Muscle of leg (tissue), 16 donors: ENCODE measurements at places on chromosomes 6 and 20.

GRCh38 chr20:57716901-57717300 lies 7.1 kb upstream of the PMEPA1 start:
- DNase-seq: peak; percentile 44

DNA sequence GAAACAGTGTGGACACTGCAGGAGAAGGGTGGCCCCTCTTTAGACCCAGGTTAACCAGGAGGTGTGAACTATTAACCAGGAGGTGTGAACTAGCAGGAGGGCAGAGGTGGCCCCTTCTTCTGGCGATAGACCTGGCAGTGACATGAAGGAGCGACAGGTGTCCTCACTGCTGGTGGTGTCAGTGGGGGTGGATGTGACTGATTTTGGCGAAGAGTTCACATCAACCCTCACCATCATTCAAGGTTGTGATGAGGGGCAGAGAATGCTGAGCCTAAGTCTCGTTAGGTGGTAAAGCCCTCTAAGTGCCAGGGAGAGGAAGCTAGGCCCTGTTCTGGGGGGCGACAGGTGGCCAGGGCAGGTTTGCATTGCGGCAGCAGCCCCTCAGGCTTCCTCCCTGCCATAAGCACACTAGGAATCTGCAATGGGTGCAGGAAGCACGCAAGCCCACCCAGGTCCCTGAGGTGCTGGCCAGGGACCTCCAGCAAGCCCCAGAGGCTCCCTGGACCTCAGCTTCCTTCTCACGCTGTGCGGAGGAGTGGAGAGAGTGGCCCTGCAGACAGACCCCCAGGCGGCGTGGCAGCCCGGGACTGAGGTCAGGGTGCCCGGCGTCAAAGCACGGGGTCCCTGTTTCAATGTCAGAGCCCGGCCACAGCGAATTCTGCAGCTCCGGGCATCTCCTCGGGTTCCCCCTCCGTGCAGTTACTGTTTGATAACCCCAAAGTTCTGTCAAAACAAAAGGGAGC lies 13.7 kb downstream of the NPEPL1 start:
- DNase-seq: peak; percentile 25

- no peak for DNase-seq
These were observed 9.0 kb upstream of the TULP4 start for GRCh38 chr6:158303210-158303731.

GRCh38 chr6:31394381-31394780 lies 9.0 kb upstream of the MICA start:
- no peak for DNase-seq

DNA sequence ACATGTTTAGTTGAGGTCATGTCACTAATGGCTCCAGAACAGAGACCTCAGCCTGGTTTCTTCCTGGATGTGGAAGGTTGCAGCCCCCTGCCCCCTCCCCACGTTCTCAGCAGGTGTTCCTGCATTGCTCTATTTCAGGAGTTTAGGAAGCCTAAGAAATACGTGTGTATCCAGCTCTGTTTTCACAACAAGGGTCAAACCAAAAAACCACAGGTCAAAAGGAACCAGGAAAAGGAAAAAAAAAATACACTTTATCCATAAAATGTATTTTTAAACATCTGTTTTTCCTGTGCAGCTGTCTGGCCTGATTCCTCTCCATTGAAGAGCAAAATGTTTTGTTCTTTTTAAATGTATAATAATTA lies 107.9 kb upstream of the PLEKHG1 start:
- peak; percentile 72 for DNase-seq

GRCh38 chr6:135176464-135176863 lies 4.6 kb upstream of the MYB start:
- peak; percentile 30 for DNase-seq

- DNase-seq: peak; percentile 55
These were observed 20.0 kb downstream of the VEGFA start for GRCh38 chr6:43790031-43790430.

GRCh38 chr6:12051861-12052368 lies 39.8 kb downstream of the HIVEP1 start:
- DNase-seq: peak; percentile 25

- no peak for DNase-seq
These were observed 253.4 kb upstream of the SULF2 start for GRCh38 chr20:48038713-48039112.

DNA sequence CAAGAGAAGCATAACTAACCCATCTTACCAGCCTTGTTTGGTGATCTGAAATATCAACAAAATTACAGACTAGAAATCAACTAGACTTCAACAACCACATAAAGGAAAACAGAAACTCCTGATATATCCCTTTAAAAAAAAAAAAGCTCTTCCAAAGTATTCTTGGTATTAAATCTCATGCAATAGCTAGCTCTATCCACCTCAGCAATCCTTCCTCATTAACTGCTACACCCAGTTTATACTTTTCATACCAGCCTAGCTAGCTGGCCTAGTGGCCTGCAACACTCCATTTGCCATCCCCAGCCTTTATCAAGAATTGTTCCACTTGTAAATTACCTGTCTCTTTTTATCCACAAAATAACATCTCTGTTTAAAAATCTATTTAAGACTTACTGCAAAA lies 69.0 kb downstream of the BACH2 start:
- DNase-seq: no peak

- DNase-seq: no peak
These were observed 240.3 kb downstream of the PTPRK start for GRCh38 chr6:128280066-128280465.

GRCh38 chr20:1505361-1505760 lies 14.1 kb upstream of the SIRPB2 start:
- no peak for DNase-seq

DNA sequence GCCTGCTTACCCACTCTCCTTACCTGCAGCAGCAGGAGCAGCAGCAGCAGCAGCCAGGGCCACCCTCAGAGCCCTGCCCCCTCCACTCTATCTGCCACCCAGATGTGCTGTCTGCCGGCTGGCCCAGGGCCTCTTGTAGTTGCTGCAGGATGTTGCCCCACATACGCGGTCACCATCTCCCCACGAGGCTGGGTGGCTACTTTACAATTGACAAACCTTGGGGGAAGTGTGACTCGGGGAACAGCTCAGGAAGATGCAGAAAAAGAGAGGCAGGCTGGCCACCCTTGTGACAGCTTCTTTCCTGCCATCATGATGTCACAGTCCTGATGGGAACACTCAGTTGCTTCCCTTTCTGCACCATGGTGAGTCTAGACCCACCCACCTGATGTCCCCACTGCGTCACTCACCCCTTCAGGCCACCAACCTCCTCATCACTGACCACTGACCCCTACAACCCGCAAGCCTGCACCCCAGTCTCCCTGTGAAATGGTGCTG lies 14.5 kb downstream of the TREM1 start:
- peak; percentile 55 for DNase-seq

GRCh38 chr6:24451581-24452388 lies 37.6 kb downstream of the GPLD1 start:
- no peak for DNase-seq

DNA sequence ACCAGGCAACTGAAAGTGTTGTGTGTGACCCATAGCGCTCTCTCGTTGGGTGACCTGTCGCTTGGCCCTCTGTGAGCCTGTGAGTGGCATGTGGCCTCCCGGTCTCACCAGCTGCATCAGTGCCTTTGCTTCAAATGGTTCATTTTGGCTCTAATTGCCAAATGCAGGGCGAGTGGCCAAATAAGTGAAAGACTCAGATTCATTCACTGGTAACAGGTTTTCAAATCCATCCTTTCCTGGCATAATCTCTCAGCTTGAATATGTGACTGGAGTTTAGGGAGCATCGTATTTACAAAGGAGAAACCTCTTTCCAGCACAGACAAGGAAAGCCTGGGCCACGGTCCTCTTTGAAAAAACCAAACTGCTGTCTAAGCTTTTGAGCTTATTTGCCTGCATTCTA lies 321.6 kb upstream of the QKI start:
- DNase-seq: peak; percentile 23

DNA sequence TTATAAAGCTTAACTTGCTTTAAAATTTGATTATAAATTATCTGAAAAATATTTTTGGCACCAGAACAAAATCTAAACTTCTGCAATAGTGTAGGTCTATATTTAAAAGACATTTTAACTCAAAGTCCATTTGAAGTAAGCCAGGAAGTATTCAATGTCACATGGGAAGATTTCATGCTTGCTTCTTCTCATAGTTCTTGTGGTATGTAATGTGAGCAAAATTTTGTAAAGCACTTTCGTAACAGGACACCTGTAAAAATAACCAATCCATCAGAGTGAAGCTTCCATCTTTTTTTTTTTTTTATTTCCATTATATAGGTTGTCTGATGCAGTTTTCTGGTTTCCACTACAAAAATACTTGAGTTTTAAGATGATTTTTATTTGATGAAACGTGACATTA lies 386.1 kb downstream of the LAMA2 start:
- no peak for DNase-seq

DNA sequence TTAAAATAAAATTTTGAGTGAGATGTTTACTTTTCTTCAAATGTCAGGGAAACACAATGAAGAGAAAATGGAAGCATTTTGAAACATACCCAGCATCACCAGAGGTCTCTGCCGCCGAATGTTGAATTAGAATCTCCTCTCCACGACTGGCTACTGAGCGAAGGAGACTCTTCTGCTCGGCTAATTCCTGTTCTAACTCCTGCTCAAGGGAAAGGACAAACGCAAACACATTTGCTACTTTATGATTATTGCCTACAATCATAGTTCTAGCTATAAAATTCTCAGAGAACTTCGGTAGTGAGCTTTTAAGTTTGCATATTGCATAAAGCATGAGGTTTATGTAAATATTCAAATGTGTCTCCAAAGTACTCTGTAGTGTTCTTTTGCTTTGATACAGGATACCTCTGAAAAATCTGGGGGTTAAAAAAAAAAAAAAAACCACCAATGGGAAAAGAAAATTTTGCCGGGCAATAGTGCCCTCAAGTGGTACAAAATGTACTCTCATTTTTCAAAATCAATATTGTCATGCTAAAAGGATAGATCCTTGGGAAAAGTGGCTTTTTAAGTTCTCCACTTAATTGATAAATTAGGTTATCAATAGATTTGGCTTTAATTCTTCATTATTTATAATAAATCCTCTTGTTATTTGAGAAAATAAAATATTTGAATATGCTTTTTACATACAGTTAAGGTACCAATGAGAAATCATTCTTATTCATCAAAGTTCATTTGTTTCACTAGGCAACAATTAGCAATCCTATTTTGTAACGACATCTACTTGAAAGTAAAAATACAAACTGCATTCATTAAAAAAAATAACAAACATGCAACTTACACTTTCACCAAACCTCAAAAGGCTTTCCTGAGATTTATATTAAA lies 369.0 kb downstream of the SYNE1 start:
- DNase-seq: peak; percentile 20

GRCh38 chr20:32201977-32202363 lies 5.6 kb downstream of the PLAGL2 start:
- DNase-seq: no peak

GRCh38 chr6:82183642-82184282 lies 63.8 kb downstream of the IBTK start:
- peak; percentile 40 for DNase-seq

- DNase-seq: no peak
These were observed 2.3 kb downstream of the PM20D2 start for GRCh38 chr6:89148016-89148750.

DNA sequence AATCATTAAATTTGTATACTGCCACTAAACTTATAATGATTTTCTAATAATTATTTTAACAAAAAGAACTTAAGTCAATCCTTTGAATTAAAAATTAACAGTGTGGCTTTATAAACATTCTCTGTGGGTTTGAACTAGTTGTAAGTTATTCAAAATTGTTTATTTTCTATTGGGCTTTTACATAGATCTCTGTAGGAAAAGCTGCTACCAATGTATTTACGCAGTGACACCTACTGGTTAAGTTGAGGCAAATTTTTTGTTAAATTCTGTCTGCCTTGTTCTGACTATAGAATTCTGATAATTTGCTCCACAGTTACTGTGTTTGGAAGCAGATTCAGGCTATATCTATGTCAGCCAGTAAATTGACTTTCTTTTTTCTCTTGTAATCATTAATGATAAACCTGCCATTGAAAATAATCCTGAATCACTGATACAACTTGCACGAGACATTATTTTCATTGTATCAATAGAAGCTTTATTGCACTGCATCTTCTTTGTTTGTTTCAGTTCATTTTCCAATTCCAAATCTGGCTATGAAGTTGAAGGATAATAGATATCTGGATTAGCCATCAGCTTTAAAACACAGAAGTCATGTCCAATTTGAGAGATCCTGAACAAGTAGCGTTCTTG lies 66.0 kb upstream of the UTRN start:
- peak; percentile 73 for DNase-seq

GRCh38 chr6:79650950-79651349 lies 19.8 kb downstream of the SH3BGRL2 start:
- no peak for DNase-seq

- no peak for DNase-seq
These were observed 27.3 kb upstream of the LAMA2 start for GRCh38 chr6:128855581-128856085.

DNA sequence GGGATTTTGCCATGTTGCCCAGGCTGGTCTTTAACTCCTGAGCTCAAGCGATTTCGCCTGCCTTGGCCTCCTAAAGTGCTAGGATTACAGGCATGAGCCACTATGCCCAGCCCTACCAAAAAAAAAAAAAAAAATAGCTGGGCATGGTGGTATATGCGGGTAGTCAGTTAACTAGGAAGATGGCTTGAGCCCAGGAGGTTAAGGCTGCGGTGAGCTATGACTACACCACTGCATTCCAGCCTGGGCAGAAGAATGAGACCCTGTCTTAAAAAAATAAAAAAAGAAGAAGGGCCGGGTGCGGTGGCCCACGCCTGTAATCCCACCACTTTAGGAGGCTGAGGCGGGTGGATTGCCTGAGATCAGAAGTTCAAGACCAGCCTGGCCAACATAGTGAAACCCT lies 50.2 kb downstream of the ELOVL2 start:
- no peak for DNase-seq

GRCh38 chr6:23228439-23229024 lies 659.2 kb downstream of the HDGFL1 start:
- DNase-seq: no peak

- DNase-seq: peak; percentile 59
These were observed 54.6 kb downstream of the NPEPL1 start for GRCh38 chr20:58747211-58747610.

- no peak for DNase-seq
These were observed 13.7 kb downstream of the HRH3 start for GRCh38 chr20:62206388-62206775.

DNA sequence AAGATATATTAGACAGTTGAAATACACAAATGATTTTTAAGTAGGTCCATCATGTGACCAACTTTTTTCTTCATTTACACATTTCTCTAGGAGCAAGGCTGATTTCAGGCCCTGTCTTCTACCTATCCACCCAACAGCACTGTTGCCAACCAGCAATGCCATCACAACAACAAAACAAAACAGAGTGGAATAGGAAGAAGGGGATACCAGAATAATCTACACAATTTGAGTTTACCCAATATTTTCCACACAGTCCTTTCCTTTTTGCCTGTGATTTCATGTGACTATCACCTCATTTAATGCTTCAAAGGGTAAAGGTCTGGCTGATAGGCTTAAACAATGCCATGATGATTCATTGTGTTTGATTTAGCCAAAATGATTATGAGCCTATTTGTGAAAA lies 94.9 kb downstream of the MTFR2 start:
- no peak for DNase-seq

GRCh38 chr6:18135171-18135570 lies 12.7 kb upstream of the NHLRC1 start:
- no peak for DNase-seq
